ENCODE measurements at places on chromosomes 3 and 15. TPM values are rescaled to one million over a fixed set of nuclear protein-coding genes. Genes with fewer than 3 reads are reported as not detected.

- peak; percentile 73 for DNase-seq
Measured at GRCh38 chr3:158532099-158532734, 38.8 kb upstream of the MLF1 start.

Gene GOLGA8O
- total RNA-seq: 0.07 TPM

Gene RYR3
- not detected for total RNA-seq

- DNase-seq: no peak
Measured at GRCh38 chr15:39584266-39584659, 3.4 kb downstream of the THBS1 start.

DNA sequence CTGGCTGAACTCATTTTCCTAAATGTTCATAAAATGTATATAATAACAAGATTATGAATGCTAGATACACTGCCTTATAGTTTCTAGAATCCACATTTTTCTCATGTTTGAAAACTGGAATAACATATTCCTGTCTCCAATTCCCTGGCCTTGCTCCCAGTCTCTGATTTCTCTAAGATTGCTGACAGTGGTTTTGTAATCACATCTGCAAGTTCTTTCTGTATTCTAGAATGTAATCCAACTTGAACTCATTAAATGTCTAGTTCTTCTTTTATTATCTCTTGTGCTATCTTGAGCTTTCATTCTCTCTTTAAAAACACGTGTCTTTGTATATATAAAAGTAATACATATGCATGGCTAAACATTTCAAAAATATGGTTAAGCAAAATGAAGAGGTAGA, 215.2 kb upstream of the ADAMTS9 start:
- no peak for DNase-seq

Gene AGBL1
- total RNA-seq: not detected

- DNase-seq: no peak
Measured at GRCh38 chr15:96366526-96366877, 36.0 kb downstream of the NR2F2 start.

Gene CADM2
- total RNA-seq: not detected

DNA sequence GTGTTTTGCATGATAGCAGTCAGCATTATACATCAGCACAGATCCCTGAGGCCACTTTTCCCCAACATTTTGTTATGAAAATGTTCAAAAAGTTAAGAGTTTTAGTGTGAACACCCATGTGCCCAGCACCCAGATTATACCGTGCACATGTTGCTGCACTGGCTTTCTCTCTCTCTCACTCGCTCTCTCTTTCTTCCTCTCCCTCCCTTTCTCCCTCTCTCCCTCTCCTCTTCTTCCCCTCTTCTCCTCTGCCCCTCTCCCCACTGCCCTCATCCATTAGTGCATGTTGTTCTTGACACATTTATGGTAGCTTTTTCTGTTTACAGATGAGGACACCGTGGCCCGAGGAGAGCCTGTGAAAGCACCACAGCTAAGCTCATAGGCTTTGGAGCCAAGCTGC, 7.3 kb downstream of the FGD5 start:
- no peak for DNase-seq

Gene LPP
- 23.2 TPM for total RNA-seq

DNA sequence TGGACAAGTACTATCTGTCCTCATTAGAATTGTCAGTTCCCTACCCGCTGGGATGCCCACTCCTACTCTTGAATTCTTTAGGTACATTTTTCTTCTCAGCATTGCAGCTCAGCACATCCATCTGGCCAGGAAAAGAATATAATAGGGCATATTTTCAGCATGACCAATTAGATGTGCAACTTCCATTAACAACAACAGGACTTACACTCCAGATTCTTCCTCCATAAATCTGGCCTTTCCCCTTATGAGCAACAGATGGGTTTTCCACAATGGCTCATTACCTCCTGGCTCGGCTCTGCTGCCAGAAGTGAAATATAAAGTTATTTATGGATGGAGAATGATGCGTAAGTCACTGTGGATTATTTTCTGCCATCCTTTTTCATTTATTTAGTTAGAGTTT, 443.8 kb upstream of the TGFBR2 start:
- peak; percentile 62 for DNase-seq

- peak; percentile 32 for DNase-seq
Measured at GRCh38 chr15:34297059-34297458, 40.5 kb downstream of the SLC12A6 start.

DNA sequence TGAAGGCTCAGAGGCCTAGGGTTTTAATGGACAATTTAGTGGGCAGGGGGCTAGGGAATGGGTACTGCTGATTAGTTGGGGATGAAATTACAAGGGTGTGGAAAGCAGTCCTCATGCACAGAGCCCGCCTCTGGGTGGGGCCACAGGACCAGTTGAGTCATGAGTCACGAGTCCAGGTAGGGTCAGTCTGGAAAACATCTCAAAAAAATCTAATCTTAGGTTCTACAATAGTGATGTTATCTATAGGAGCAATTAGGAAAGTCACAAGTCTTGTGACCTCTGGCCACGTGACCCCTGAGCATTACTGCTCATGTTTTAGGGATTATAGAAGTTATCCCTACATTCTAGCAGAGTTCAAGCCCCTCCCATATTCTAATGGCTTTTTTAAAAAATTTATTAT, 18.6 kb upstream of the IREB2 start:
- DNase-seq: no peak

- no peak for DNase-seq
Measured at GRCh38 chr3:171524921-171525310, 64.7 kb upstream of the TNIK start.

DNA sequence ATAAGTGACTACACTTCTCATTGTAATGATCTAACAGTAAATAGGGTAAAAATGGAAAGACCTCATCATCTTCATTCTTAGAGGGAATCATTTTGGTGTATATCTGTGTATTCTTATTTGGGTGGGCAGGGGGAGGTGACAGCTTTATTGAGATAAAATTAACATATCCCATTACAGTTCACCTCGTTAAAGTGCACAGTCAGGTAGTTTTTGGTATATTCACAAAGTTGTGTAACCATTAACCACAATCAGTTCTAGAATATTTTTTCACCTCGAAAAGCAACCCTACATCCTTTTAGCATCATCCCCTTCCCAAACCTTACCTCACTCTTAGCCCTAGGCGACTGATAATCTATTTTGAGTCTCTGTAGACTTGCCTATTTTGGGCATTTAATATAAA, 8.1 kb downstream of the PIAS1 start:
- no peak for DNase-seq

DNA sequence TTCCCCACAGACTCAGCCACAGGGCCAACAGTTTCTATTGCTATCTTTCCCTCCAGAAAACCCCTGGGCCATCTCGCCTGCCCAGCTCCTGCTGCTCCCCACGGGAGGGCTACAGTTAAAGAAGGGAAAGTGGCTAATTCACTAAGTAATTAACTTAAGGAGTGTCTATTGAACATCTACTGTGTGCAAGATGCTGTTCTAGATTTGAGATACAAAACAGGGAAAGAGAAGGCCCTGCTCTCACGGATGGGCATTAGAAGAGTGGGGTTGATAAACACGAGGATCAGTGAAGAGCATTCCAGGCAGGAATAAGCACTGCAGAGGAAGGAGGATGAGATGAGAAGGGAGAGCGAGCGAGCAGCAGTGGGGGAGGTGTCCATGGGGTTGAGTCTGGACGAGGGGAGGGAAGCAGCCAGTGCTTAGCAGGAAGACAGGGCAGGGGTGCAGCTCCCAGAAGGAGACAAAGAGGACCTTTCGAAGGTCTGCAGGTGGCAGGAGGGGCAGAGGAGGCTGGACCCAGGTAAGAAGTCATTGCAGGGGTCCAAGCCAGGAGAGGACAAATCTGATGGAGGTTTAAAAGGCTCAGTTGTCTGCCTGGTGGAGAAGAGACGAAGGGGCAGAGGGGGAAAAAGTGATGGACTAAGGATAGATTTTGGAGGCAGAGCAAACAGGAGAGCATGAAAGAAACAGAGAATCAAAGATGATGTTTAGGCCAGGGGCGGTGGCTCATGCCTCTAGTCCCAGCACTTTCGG, 64.7 kb downstream of the KLF15 start:
- DNase-seq: no peak

Gene ISL2
- 4.4 TPM for total RNA-seq
